Daoy (cell line): ENCODE measurements at places on chromosomes 5 and 9. TPM values are rescaled to one million over a fixed set of nuclear protein-coding genes. Genes with fewer than 3 reads are reported as not detected.

Gene SIT1
- not detected in 2 replicates for total RNA-seq

DNA sequence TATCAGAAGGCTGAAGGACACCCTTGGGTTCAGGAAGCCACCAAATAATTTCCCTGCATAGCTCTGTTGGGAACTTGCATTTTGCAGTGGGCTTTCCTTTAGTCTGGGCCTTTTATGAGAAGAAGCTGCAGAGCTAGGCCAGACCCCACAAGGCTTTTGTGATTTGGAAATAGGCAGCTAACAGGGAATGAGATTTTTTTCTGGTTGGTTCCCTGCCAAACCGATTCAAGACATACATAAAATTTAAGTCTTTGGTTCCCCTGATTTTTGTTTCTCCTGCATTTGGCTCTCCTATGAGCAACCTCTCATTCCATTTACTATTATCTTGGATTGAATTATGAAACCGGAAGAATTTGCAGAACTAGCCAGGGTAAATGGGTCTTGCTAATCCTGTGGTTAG is 81.5 kb upstream of the PTCH1 start:
- no peak for DNase-seq

- no peak for DNase-seq
Measured at GRCh38 chr9:9563817-9564216, 1049.0 kb downstream of the PTPRD start.

- DNase-seq: no peak
Measured at GRCh38 chr9:14432666-14433350, 118.9 kb upstream of the NFIB start.

DNA sequence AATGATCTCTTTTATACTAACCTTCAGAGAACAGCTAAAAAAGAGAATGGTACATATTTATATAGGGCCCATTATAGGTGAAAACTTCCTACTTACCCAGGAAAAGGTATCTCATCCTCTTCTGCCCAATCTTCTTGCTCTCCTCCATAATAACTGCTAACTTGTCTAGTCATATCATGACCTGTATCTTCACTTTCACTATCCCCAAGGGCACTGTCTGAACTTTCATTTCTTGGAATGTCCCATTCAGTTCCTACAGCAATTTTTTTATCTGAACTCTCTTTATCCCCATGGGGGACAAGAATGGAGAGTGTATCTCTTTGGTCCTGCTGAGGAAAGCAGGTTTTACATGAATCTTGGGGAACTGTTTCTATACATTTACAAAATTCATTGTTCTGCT is 36.4 kb upstream of the RAPGEF6 start:
- no peak for DNase-seq
